ENCODE measurements at places on chromosomes 1 and 21.

DNA sequence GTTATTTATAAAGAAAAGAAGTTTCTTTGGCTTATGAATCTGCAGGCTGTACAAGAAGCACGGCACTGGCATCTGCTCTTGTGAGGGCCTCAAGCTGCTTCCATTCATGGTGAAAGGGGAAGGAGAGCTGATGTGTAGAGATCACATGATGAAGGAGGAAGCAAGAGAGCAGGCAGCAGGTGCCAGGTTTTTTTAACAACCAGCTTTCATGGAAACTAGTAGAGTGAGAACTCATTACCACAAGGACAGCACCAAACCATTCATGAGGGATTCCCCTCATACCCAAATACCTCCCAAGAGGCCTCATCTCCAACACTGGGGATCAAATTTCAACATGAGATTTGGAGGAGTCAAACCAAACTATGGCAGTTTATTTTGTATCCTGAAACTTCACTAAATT, 85.8 kb upstream of the CAMK1G start:
- no peak overlapping the region for H3K4me3 ChIP-seq
- no peaks in the 10 kb centered on the region for H3K36me3 ChIP-seq
- no peaks in the 10 kb centered on the region for H3K27me3 ChIP-seq
- H3K4me1 ChIP-seq = no peaks in the 10 kb centered on the region

GRCh38 chr1:234836776-234837357, 226.9 kb upstream of the IRF2BP2 start:
- no peaks in the 10 kb centered on the region for H3K27me3 ChIP-seq
- no peak overlapping the region for H3K27ac ChIP-seq
- no peaks in the 10 kb centered on the region for H3K36me3 ChIP-seq
- no peaks in the 10 kb centered on the region for H3K4me1 ChIP-seq

- DNase-seq = no peak
- no peak overlapping the region for H3K4me3 ChIP-seq
- no peak overlapping the region for H3K27ac ChIP-seq
- no peaks in the 10 kb centered on the region for H3K4me1 ChIP-seq
- no peaks in the 10 kb centered on the region for H3K36me3 ChIP-seq
Observed at GRCh38 chr1:177800400-177801088, 169.3 kb downstream of the SEC16B start.

- H3K27me3 ChIP-seq = no peaks in the 10 kb centered on the region
- H3K4me3 ChIP-seq = no peak overlapping the region
- DNase-seq = no peak
- no peaks in the 10 kb centered on the region for H3K4me1 ChIP-seq
- no peak overlapping the region for H3K27ac ChIP-seq
- no peaks in the 10 kb centered on the region for H3K36me3 ChIP-seq
Observed at GRCh38 chr21:44273046-44273445, 11.3 kb upstream of the DNMT3L start.

DNA sequence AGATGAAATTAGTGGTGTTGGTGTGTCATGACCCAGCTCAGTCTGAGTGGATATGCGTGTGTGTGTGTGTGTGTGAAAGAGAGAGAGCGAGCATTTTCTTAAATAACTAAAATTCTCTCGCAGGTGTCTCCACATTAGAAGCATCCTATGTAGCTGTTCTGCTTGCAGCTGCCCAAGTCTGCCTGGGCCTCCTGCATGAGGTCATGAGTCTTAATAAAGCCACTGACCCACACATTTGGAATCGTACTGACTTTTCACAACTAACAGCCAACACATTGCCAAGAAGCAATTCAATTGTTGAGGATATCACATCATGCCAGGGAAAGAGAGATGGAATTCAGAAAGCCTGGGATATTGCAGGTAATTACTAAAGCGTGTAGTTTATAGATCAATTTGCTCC, 238.2 kb upstream of the AJAP1 start:
- no peak overlapping the region for H3K4me3 ChIP-seq
- H3K27ac ChIP-seq = no peak overlapping the region
- no peak for DNase-seq
- H3K4me1 ChIP-seq = no peaks in the 10 kb centered on the region

GRCh38 chr1:69982992-69983391, 222.4 kb downstream of the LRRC40 start:
- no peaks in the 10 kb centered on the region for H3K36me3 ChIP-seq
- no peak for DNase-seq
- no peaks in the 10 kb centered on the region for H3K4me1 ChIP-seq

- no peak overlapping the region for H3K4me3 ChIP-seq
- no peak for DNase-seq
- no peaks in the 10 kb centered on the region for H3K36me3 ChIP-seq
- H3K4me1 ChIP-seq = peaks cover under 1% of the 10 kb centered on the region
- H3K27me3 ChIP-seq = no peaks in the 10 kb centered on the region
Observed at GRCh38 chr21:33393348-33393747, 9.9 kb upstream of the IFNGR2 start.

DNA sequence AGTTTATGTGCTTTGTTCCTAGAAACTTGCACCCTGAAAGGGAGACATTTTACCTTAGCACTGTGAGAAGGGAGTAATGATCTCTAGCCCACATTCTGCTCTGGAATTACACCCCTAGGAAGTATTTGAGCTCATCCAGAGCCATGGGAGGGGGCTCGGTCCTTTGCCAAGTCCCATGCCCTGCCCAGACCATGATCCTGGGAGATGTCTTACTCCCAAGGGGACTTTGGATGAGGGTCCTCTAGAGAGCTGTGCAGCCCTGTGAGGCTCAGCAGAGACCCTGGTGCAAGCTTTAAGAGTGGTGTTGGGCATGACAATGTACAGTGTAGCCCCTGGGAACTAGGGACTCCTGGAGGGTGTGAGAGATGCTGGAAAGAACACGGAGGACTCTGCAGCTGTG, 241.4 kb downstream of the HHAT start:
- no peaks in the 10 kb centered on the region for H3K36me3 ChIP-seq
- H3K27me3 ChIP-seq = no peaks in the 10 kb centered on the region
- H3K4me3 ChIP-seq = no peak overlapping the region

GRCh38 chr1:117591252-117591651, 14.6 kb upstream of the TENT5C start:
- DNase-seq = no peak
- peaks cover 13% of the 10 kb centered on the region for H3K4me1 ChIP-seq
- H3K27ac ChIP-seq = no peak overlapping the region
- H3K4me3 ChIP-seq = no peak overlapping the region
- H3K27me3 ChIP-seq = peaks cover 1% of the 10 kb centered on the region
- no peaks in the 10 kb centered on the region for H3K36me3 ChIP-seq

- H3K27ac ChIP-seq = peak overlapping the region; percentile 96
- H3K4me1 ChIP-seq = peaks cover 30% of the 10 kb centered on the region
- H3K27me3 ChIP-seq = no peaks in the 10 kb centered on the region
- H3K36me3 ChIP-seq = peaks cover 14% of the 10 kb centered on the region
Observed at GRCh38 chr1:32742199-32742947, 39.8 kb upstream of the SYNC start.

GRCh38 chr1:6245869-6246496, 2.0 kb downstream of the HES3 start:
- peaks cover 71% of the 10 kb centered on the region for H3K27me3 ChIP-seq
- H3K27ac ChIP-seq = no peak overlapping the region
- no peaks in the 10 kb centered on the region for H3K36me3 ChIP-seq
- no peak overlapping the region for H3K4me3 ChIP-seq
- DNase-seq = peak; percentile 34

DNA sequence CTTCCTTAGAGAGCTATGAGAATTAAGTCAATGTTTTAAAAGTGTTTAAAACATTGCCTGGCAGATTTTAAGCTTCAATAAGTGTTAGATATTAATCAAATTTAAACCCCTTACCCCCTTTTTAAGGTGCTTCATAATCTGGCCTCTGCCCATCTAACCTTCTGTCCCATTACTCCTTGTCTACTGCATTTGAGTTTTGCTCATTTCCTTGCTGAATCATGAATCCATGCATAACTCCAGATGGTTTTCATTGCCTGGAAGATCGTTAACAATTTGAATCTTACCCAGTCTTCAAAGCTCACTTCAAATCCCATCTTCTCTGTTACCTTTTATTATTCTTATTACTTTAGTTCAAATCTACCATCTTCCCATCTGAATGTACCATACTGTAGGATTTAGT, 4.6 kb downstream of the HJV start:
- no peaks in the 10 kb centered on the region for H3K36me3 ChIP-seq
- DNase-seq = no peak
- H3K4me1 ChIP-seq = peaks cover 5% of the 10 kb centered on the region
- no peak overlapping the region for H3K4me3 ChIP-seq

GRCh38 chr21:38806942-38807284, 1.2 kb downstream of the ETS2 start:
- H3K27me3 ChIP-seq = no peaks in the 10 kb centered on the region
- peak overlapping the region; percentile 99 for H3K27ac ChIP-seq
- peak overlapping the region; percentile 85 for H3K4me3 ChIP-seq
- no peak for DNase-seq

- H3K36me3 ChIP-seq = no peaks in the 10 kb centered on the region
- no peaks in the 10 kb centered on the region for H3K4me1 ChIP-seq
- H3K27ac ChIP-seq = no peak overlapping the region
- H3K4me3 ChIP-seq = no peak overlapping the region
- H3K27me3 ChIP-seq = peaks cover 12% of the 10 kb centered on the region
Observed at GRCh38 chr1:161427733-161428516, 60.2 kb upstream of the CFAP126 start.

- H3K27me3 ChIP-seq = no peaks in the 10 kb centered on the region
- no peaks in the 10 kb centered on the region for H3K36me3 ChIP-seq
- DNase-seq = no peak
- no peaks in the 10 kb centered on the region for H3K4me1 ChIP-seq
- H3K27ac ChIP-seq = no peak overlapping the region
Observed at GRCh38 chr1:196531737-196532524, 76.3 kb downstream of the KCNT2 start.

DNA sequence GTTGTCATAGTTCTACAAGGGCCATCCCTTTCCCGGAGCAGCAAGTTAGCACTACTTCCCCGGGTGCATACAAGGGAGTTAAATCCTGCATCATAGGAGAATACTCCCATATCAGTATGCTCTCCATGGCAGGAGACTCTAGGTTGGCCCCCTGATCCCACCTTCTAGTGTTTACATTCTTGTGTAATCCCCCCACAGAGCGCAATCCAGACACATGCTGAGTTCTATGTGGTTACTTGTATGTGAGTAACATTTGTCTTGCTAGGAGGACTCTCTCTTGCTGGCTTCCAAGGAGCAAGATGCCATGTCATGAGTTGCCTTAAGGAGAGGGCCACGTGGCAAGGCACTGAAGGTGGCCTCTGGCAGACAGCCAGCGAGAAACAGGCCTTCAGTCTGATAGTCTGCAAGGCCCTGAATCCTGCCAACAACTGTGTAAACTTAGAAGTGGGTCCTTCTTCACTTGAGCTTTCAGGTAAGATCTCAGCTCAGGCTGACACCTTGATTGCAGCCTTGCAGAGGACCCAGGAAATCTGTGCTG, 155.3 kb downstream of the CDC7 start:
- no peak for DNase-seq
- peaks cover 5% of the 10 kb centered on the region for H3K27me3 ChIP-seq
- no peak overlapping the region for H3K4me3 ChIP-seq
- H3K4me1 ChIP-seq = no peaks in the 10 kb centered on the region
- H3K27ac ChIP-seq = no peak overlapping the region

- H3K27me3 ChIP-seq = peaks cover 34% of the 10 kb centered on the region
- no peaks in the 10 kb centered on the region for H3K4me1 ChIP-seq
- no peak overlapping the region for H3K27ac ChIP-seq
- no peak for DNase-seq
Observed at GRCh38 chr1:161736335-161736969, 13.1 kb upstream of the DUSP12 start.

- no peaks in the 10 kb centered on the region for H3K4me1 ChIP-seq
- no peak overlapping the region for H3K4me3 ChIP-seq
- no peak overlapping the region for H3K27ac ChIP-seq
- H3K27me3 ChIP-seq = peaks cover 2% of the 10 kb centered on the region
- no peak for DNase-seq
Observed at GRCh38 chr21:38165466-38166172, 91.2 kb upstream of the KCNJ15 start.

- no peaks in the 10 kb centered on the region for H3K27me3 ChIP-seq
- no peak overlapping the region for H3K4me3 ChIP-seq
- DNase-seq = no peak
Observed at GRCh38 chr1:235077571-235078479, 50.8 kb downstream of the TOMM20 start.

- no peaks in the 10 kb centered on the region for H3K36me3 ChIP-seq
- H3K27me3 ChIP-seq = no peaks in the 10 kb centered on the region
- DNase-seq = peak; percentile 81
- H3K4me1 ChIP-seq = no peaks in the 10 kb centered on the region
- H3K4me3 ChIP-seq = peak overlapping the region; percentile 44
Observed at GRCh38 chr1:174875306-174875705, 124.4 kb upstream of the CACYBP start.

GRCh38 chr1:9890224-9890731, 19.8 kb downstream of the CTNNBIP1 start:
- H3K36me3 ChIP-seq = peaks cover 7% of the 10 kb centered on the region
- H3K4me3 ChIP-seq = no peak overlapping the region

DNA sequence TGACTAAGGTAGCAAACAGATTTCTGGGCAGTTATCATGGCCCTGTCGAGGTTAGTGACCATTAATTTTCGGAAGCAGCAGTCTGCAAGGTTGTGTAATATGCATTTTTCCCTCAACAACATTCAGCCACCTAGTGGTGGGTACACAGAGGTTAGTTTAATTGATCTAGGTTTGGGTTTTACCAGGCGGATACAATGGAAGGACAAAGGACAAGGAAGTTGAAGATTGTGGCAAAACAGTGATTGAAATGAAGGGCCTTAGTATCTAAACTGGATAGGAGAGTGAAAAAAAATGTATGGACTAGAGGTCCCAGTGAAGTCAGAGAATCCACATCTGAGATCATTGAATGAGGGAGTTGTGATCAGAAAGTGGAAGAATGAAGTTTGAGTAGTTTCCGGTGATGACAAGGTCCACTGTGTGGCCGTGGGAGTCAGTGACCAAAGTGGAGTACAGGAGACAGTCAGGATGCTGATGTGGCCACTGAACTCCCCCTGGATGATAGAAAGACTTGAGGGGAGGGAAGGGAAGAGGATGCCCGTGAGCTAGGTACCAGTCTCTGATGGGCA, 2.8 kb downstream of the ARMH1 start:
- H3K36me3 ChIP-seq = no peaks in the 10 kb centered on the region
- peak overlapping the region; percentile 84 for H3K27ac ChIP-seq
- peaks cover 36% of the 10 kb centered on the region for H3K4me1 ChIP-seq
- H3K4me3 ChIP-seq = no peak overlapping the region
- no peaks in the 10 kb centered on the region for H3K27me3 ChIP-seq
- no peak for DNase-seq

DNA sequence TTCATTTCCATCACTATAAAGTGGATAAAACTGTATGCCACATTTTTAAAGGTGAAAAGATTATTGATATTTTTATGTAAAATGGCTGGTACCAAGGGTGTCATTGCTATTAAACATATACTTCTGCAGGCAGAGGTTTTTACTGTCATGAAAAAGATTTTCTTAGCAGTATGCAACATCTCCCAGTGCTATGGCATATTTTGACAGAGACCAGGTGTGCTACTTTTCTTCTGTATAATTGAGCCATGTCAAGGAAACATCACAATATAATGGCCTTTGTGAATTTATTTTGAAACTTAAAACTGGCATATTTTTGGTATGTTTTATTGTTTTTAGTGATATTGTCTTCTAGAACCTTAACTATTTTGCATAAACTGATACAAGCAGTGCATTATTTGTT, 216.6 kb upstream of the C1orf105 start:
- no peak overlapping the region for H3K4me3 ChIP-seq
- DNase-seq = no peak
- H3K4me1 ChIP-seq = no peaks in the 10 kb centered on the region
- no peak overlapping the region for H3K27ac ChIP-seq
- no peaks in the 10 kb centered on the region for H3K36me3 ChIP-seq

Data from large intestine (tissue), 12 donors.